ENCODE measurements at places on chromosomes 11 and 22. TPM values are rescaled to one million over a fixed set of nuclear protein-coding genes. Genes with fewer than 3 reads are reported as not detected.

- peak overlapping the region; percentile 98 for H3K27ac ChIP-seq
- DNase-seq: no peak
- H3K4me3 ChIP-seq: peak overlapping the region; percentile 86
- H3K36me3 ChIP-seq: no peaks in the 10 kb centered on the region
- peaks cover 42% of the 10 kb centered on the region for H3K4me1 ChIP-seq
Observed at GRCh38 chr11:46120346-46121300, 631 bp downstream of the PHF21A start.

DNA sequence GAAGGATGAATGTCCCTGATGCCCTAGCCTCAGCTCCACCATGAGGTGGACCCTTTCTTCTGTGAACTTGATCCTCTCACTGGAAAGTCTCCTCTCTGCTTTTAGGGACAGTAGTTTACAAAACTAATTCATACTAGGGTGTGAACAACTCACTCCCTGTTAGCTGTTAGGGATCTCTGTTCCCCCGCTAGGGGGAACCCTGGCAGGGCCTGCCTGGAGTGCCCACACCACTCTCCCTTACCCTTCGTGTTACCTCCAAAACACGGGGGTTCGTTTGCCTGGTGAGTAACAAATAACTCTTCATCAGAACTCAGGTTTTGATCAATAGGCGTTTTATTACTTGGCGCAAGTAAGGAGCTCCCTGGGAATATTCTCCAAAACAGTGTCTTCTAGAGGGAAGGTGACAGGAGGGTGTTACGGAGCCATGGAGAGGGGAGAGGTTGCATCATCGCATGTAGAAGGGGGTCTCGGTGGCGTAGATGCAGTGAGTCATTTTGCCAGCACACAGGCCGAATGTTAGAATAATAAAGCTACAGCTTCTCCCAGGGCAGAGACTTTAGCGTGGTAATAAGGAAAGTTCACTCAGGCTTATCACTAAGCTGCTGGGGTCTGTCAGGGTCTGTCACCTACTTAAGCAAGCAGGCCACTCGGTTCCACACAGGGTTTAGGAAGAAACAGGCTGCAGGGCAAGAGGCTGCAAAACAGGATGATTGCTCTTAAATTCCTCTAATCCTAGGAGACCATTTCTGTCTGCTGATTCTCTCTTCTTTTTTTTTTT, 45.8 kb downstream of the C11orf96 start:
- peaks cover 54% of the 10 kb centered on the region for H3K4me1 ChIP-seq
- no peak for DNase-seq
- H3K36me3 ChIP-seq: no peaks in the 10 kb centered on the region
- no peak overlapping the region for H3K4me3 ChIP-seq

DNA sequence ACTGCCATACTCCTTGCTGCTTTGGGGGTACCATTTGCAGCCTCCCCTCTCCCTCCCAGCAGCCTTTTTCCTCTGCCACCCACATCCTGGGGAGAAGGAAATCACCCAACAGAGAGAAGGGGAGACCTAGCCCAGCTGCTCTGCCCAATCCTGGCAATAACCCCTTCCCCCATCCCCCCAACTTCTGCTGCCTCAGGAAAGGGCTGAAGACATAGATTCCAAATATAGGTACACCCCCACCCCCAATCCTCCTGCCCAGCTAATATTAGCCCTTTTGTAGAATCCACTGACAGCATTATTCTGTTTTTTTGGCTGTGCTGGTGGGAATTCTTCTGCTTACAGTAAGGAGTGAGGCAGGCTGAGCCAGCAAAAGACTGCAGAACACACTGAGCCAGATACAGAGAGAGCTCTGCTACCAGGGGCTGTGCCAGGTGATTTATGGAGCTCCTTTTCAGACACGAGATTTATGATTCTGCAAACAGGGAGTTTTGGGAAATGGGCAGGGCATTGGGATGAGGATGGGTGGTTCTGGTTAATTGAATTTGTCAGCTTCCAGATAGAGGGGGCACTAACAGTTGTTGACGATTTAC, 164.0 kb downstream of the TENM4 start:
- no peak for DNase-seq
- H3K4me3 ChIP-seq: no peak overlapping the region
- peak overlapping the region; percentile 50 for H3K27ac ChIP-seq
- H3K4me1 ChIP-seq: peaks cover 35% of the 10 kb centered on the region
- H3K36me3 ChIP-seq: no peaks in the 10 kb centered on the region

GRCh38 chr11:116558504-116559211, 214.1 kb downstream of the BUD13 start:
- H3K27me3 ChIP-seq: peaks cover 17% of the 10 kb centered on the region
- peaks cover 9% of the 10 kb centered on the region for H3K4me1 ChIP-seq
- no peaks in the 10 kb centered on the region for H3K36me3 ChIP-seq
- H3K27ac ChIP-seq: no peak overlapping the region

- no peak overlapping the region for H3K27ac ChIP-seq
- no peaks in the 10 kb centered on the region for H3K36me3 ChIP-seq
- peaks cover 10% of the 10 kb centered on the region for H3K4me1 ChIP-seq
- H3K4me3 ChIP-seq: no peak overlapping the region
- DNase-seq: no peak
Observed at GRCh38 chr11:125079151-125079877, 16.2 kb downstream of the SLC37A2 start.

- peaks cover 2% of the 10 kb centered on the region for H3K4me1 ChIP-seq
- peaks cover 16% of the 10 kb centered on the region for H3K36me3 ChIP-seq
- no peak for DNase-seq
- H3K4me3 ChIP-seq: no peak overlapping the region
- H3K27me3 ChIP-seq: no peaks in the 10 kb centered on the region
Observed at GRCh38 chr11:14882196-14882595, 9.8 kb downstream of the CYP2R1 start.

Gene DNAJB7
- total RNA-seq: not detected

Gene MTFP1
- total RNA-seq: 12.7 TPM
